ENCODE measurements at places on chromosomes 2 and 18. TPM values are rescaled to one million over a fixed set of nuclear protein-coding genes. Genes with fewer than 3 reads are reported as not detected.

ACKR3 gene
- 0.89 TPM for total RNA-seq

POTEC gene
- total RNA-seq, result not detected

FEZ2 gene
- 40.8 TPM for total RNA-seq

KCNK3 gene
- total RNA-seq, result 15.3 TPM

KDM3A gene
- total RNA-seq, result 20.4 TPM

TM4SF20 gene
- not detected for total RNA-seq

BCL2 gene
- total RNA-seq, result 8.4 TPM

CPLX4 gene
- not detected for total RNA-seq
